Renal cortex interstitium (tissue), 15 donors: ENCODE measurements at places on chromosomes 7 and 10. TPM values are rescaled to one million over a fixed set of nuclear protein-coding genes. Genes with fewer than 3 reads are reported as not detected.

The PLEKHA8 gene
- 18.9 TPM for polyA plus RNA-seq

The GPRIN2 gene
- 7.0 TPM for polyA plus RNA-seq

The LDB3 gene
- 1.9 TPM for polyA plus RNA-seq

The CLDN4 gene
- 57.3 TPM for polyA plus RNA-seq

The C10orf67 gene
- 2.0 TPM for polyA plus RNA-seq

The ZNF239 gene
- 15.5 TPM for polyA plus RNA-seq

The NPS gene
- not detected for polyA plus RNA-seq

The C10orf53 gene
- polyA plus RNA-seq: not detected

The SORCS1 gene
- polyA plus RNA-seq: 13.7 TPM

The PRSS2 gene
- not detected for polyA plus RNA-seq

The PRKRIP1 gene
- 39.9 TPM for polyA plus RNA-seq

The OR6B1 gene
- 0.03 TPM for polyA plus RNA-seq

The C10orf62 gene
- 0.27 TPM for polyA plus RNA-seq

The CALCR gene
- 0.82 TPM for polyA plus RNA-seq

The SLC35G1 gene
- polyA plus RNA-seq: 10.1 TPM

The LRGUK gene
- 1.2 TPM for polyA plus RNA-seq

The UNCX gene
- polyA plus RNA-seq: 14.9 TPM

The C10orf105 gene
- 0.16 TPM for polyA plus RNA-seq

The C7orf25 gene
- polyA plus RNA-seq: 6.2 TPM

The CPA4 gene
- polyA plus RNA-seq: 0.14 TPM

The CALML5 gene
- polyA plus RNA-seq: not detected
